ENCODE measurements at places on chromosomes 3 and 15.

DNA sequence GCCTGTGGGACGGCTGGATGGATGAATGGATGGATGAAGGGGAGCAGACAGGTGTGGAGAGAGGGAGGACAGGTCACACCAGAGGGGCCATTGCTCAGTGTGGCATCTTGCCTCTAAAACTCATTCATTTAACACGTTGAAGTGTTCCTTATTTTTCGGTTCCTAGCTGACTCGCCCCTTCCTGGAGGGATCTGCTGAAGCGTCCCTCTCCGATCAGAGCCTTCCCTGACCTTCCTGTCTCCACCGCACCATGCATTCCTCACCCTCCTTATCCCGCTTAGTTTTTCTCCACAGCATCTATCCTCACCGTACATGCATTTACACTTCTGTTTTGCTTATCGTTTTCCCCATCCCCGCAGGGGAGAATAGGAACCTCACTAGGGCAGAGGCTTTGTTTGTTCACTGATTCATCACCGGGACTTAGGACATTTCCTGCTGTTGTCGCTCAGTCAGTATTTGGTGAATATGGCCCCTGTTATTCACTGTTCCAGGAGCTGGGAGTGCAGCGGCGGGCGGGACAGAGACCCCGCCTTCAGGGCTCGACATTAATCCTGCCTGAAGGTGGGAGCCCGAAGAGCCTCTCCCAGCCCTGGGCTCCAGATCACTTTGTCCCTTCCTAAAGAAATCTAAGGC is 32.0 kb downstream of the FOXL2 start:
- no peak for DNase-seq

- DNase-seq, result no peak
Measured at GRCh38 chr3:72219752-72220151, 434.8 kb upstream of the PROK2 start.

DNA sequence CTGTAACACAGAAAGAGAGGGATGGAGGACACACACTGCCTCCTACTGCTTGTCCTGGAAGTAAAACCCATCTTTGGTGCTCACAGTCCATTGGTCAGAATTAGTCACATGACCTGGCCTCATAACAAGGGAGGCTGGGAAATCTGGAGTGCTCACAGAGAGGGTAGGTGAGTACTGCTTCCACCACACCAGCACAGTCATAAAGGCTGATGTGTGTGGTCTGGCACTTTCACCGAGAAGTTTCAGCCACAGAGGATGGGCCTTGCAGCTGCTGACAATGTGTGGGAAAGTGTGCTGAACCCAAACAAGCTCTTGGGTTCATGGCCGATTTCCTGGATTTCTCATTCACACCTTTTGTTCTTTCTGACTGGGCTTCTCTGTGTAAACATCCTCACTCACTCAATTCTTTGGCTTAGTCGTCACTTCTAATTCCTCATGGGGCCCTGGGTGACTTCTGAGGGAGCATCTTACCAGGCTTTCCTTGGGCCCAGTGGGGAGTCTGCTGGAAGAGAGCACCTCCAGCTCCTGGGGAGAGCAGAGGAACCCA is 100.7 kb downstream of the ASB7 start:
- DNase-seq, result peak; percentile 73

GRCh38 chr3:184234224-184234623 is 4.8 kb downstream of the VWA5B2 start:
- no peak for DNase-seq

DNA sequence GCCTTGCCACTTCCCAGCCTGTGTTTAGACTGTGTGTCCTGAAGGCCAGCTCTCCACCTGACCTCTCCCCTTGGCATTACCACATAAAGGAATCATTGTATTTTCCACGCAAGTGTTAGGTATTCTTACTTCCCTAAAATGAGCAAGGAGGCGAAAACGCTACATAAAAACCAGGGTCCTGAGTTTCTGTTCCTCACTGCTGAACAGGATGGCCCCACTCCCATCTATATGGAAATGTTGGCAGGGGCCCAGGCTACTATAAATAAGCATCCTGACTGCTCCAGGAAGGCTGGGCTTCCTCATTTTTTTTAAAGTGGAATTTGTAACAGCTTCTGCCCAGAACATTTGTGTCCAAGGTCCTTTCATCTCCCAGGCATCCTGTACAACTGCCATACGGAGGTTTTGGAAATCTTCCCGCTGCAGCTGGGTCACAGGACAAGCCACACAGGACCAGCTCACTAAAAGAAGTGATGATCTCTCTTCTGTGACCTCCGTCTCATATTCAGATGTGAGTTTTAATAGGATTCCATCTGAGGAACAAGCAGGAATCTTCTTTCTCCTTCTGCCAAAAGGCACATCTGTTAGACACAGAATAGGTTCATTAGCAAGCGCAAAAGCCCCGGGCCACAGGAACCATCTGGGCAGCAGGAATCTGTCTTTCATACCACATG is 56.4 kb upstream of the LIMD1 start:
- DNase-seq, result no peak

- DNase-seq, result no peak
Measured at GRCh38 chr3:10395196-10395595, 74.3 kb upstream of the SEC13 start.

GRCh38 chr3:170869645-170870593 is at the start of gene RPL22L1:
Gene RPL22L1 (minus strand): TSS chr3:170870195. CDS start chr3:170870167, 28 bp downstream.
- peak; percentile 90 for DNase-seq

DNA sequence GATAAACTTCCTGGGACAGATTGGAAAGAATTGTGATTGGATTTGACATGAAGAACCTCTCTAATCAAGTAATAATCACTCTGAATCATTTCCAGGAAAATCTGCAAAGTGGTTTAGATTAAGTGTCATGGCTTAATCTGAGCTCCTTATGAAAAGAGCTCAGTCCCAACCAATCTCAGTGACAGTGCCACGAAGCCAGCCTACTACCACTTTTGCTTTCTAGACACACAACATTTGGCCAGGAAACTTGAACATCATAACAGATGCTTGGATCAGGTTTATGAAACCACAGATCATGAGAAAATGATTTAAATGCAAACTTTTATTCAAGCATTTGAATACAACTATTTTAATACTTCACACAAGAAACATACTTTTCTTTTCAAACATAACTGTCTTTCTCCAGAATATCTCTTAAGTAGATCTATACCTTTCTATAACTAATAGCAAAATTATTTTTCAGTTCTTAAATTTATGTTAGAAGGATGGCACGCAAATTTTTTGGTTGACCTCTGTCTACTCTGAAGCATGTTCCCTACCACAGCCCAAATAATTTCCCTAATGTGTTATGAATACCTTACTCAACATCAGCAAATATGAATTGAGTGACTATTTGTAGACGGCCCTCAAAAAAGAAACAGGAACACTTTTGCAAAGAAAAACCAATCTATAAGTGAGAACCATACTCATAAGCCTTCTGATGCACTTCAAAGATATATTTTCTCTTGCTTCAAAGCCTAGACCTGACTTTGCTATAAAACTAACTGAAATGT is 495.0 kb upstream of the ZNF385D start:
- no peak for DNase-seq

DNA sequence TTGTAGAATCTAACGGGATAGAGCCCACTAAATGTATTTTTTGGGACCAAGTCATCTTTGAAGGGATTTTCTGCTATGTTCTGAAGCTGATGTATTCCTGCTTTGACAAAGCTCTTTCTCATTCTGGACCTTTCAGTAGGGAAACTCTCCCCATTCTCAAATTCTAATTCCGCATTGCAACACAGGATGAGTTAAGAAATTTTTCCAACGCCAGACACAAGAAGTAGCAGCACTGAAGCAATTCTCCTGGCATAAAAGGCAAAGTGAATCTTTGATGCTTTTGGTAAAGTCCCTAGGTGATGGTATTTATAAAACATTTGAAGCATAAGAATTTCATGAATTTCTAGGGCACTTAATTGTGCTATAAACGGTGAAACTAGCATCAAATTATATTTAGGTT is 76.8 kb downstream of the ZPLD1 start:
- DNase-seq, result no peak

GRCh38 chr15:92098869-92099268 is 245.4 kb downstream of the SLCO3A1 start:
- no peak for DNase-seq

GRCh38 chr3:174147798-174148197 is 711.3 kb upstream of the NAALADL2 start:
- DNase-seq, result no peak

GRCh38 chr3:62065985-62066693 is 307.2 kb downstream of the FEZF2 start:
- no peak for DNase-seq

- DNase-seq, result no peak
Measured at GRCh38 chr15:87500240-87500639, 756.3 kb downstream of the NTRK3 start.

- DNase-seq, result no peak
Measured at GRCh38 chr3:179969525-179969924, 67.2 kb downstream of the PEX5L start.

DNA sequence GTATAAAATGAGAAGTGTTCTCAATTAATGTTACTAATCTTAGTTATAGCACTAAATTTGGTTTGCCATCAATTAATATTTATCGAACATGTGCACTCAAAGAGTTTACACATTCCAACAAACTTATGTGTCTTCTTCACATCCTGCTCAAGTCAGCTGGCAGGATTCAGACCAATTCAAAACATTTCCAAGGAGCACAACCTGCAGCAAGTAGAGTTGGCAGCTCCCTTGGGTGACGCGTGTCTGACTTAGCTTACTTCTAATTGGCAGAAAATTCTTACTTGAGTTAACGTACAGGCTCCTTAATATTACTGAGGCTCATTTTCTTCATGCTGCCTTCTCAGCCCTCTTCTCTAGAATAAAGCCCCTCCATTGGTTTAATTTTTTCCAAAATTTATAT is 110.4 kb upstream of the PFN2 start:
- no peak for DNase-seq

- no peak for DNase-seq
Measured at GRCh38 chr3:37308247-37308646, 133.9 kb upstream of the LRRFIP2 start.

- DNase-seq, result no peak
Measured at GRCh38 chr3:188242436-188243123, 88.6 kb downstream of the LPP start.

- DNase-seq, result no peak
Measured at GRCh38 chr15:60372756-60373155, 25.0 kb downstream of the ANXA2 start.

- no peak for DNase-seq
Measured at GRCh38 chr15:63385911-63386531, 4.4 kb upstream of the CA12 start.

DNA sequence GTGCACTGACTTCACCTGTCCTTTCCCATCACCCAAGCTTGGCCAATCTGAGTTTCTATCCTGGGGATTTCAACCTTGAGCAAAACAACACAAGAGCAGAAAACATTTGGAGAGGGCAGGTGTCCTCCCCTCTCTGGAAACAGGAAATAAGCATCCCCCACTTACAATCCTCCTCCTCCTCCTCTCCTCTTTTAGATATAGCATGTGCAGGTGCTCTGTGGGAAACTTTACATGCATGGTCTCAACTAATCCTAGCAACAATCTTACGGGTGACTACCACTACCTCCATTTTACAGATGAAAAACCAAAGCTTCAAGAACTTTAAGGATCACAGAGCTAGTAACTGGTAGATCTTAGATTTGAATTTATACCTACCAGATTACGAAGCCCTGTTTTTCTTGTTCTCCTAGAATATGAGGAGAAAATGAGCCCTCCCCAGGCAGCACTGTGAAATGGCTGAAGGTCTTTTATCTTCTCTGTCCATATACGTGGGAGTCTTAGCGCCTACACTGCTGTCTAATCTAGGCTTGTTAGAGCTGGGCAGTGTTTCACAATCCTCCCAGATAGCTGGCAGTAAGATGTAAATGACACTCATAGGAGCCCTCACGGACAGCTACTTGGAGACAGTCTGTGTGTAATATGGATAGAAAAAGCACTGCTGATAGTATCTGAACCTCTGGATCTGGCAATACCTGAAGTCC is 301.2 kb upstream of the PROK2 start:
- no peak for DNase-seq

- no peak for DNase-seq
Measured at GRCh38 chr15:78880813-78881212, 8.1 kb downstream of the MORF4L1 start.

DNA sequence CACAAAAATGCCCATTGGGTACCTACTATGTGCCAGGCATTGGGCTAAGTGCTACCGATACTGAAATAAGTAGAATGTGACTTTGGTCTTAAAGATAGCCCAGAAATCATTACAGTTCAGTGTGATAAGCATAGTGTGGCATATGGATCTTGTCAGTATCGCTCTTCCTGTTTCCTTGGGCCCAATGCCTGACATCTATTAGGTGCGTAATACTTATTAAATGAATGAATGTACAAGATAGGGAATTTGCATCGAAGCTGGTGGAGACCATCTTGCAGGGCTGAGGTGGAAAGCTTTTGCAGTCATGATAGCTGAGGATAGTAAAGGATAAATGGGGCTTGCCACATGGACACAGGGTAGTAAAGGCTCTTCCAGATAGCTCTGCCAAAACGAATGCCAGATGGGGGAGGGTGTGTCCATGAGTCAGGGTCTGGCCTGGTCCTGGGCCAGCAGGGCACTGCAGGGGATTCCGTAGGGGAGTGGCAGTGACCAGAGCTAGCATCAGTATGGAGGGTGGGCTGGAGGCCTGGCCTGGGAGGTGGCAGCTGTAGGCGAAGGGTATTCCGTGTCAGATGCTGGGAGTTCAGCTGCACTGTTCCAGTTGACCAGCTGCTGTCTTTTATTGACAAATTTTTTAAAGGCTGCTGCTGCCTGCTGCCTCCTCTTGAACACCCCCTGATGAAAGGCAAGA is 23.5 kb downstream of the TSEN2 start:
- no peak for DNase-seq

- DNase-seq, result no peak
Measured at GRCh38 chr3:126508564-126508964, 9.0 kb downstream of the UROC1 start.

DNA sequence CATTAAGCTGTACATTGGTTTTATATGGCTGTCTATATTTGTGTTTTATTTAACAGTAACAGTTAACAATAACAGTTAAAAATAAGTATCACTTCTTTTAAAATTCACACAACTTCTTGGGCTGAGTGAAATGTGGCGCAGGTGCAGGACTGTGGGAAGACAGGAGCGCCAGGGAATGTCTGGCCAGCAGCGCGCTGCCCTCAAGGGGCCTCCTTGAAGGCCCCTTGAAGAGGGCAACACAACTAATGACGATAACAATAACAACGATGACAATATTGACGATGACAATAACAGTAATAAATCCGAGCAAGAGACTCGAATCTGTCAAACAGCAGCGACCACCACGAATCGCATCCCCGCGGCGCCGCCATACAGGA is 411 bp upstream of the PPP2R3A start:
- DNase-seq, result no peak

Data from activated naive CD4-positive, alpha-beta T cell treated with anti-CD3 and anti-CD28 coated beads, Interleukin-2, amount 50 U/mL, for 72 hours (primary cell).